Stimulated activated CD4-positive, alpha-beta T cell treated with anti-CD3 and anti-CD28 coated beads, Interleukin-1b, Interleukin-23, amount 100 ng/mL, for 1 hour (primary cell): ENCODE measurements at places on chromosomes 5 and 9.

DNA sequence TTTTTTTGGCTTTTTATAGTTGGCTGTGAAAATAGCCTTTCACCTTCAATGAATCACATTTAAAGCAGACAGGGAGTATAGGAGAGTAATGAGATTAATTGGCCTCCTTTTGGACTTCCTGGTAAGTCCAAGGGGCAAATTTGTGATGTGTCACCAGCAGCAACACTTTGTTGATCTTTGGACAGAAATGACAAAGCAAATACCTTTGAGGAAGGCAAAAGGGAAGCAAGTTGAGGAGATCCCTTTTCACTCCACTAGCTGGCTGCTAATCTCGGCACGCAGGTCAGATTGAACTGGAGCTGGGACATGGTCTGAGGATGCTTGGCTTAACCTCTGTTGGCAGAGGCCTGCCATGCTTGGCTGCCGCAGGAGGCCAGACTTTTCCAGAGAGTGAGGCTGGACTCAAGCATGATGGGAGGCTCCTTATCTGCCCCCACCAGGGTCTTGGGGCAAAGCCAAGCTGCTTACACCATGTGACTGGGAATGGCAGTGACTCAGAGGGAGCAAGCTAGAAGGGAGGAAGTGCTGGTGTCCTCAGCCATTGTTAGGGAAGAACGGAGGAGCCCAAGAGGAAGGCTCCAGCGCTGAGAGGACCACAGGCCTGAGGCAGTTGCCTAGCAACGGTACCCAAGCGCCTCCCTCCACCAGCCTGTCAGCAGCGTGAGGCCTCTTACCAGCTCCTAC, 174.5 kb upstream of the MAP1B start:
- DNase-seq = no peak

- no peak for DNase-seq
Measured at GRCh38 chr5:100406640-100407039, 128.5 kb upstream of the FAM174A start.

- no peak for DNase-seq
Measured at GRCh38 chr9:131214286-131214856, 61.9 kb downstream of the FAM78A start.

- DNase-seq = no peak
Measured at GRCh38 chr5:89722538-89722937, 687.0 kb downstream of the CETN3 start.

DNA sequence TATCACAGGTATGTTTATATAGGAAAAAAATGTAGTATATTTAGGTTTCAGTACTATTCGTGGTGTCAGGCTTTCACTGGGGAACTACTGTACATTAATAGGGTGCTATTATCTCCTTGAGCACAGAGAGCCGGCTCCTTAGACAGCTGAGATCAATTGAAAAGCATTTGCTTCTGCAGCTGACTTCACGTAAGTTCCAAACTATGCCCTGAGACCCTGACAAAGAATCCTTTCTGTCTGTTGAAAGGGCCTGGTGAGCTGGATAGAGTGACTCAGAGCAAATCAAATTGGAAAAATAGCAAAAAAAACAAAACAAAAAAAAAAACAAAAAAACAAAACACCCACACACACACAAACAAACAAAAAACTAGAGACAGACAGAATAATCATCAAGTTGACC, 652.0 kb downstream of the MTRR start:
- DNase-seq = no peak

DNA sequence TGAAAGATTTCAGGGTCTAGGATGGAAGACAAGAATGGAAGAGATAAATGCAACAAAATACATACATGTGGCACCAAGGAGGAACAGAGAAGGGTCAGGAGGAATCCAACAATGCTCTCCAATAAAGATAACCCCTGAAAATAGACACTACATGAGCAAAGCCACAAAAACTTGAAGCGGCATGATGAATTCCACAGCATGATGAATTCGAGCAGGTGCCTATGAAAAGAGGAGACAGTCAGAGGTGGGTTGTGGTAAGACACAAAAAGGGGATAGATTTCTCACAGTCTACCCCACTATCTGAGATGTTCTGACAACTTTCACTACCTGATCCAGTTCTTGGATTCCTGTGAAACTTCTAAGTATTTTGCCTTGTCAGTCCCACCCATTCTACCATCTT, 81.5 kb upstream of the PAPPA start:
- DNase-seq = no peak

- no peak for DNase-seq
Measured at GRCh38 chr5:13511442-13511841, 433.0 kb downstream of the DNAH5 start.

- no peak for DNase-seq
Measured at GRCh38 chr9:124800306-124801259, 23.6 kb downstream of the OLFML2A start.

DNA sequence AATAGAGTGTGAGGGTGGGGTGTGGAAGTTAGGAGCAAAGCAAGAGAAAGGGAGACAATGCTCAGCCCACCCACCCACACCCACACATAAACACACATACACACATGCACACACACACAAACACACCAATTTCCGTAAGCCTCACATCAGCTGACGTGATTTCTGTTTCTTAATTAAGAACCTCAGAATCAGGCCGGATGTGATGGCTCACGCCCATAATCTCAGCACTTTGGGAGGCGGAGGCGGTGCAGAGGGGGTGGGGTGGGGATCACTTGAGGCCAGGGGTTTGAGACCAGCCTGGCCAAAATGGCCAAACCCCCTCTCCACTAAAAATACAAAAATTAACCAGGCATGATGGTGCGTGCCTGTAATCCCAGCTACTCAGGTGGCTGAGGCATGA, 26.4 kb upstream of the PIK3R1 start:
- DNase-seq = no peak

DNA sequence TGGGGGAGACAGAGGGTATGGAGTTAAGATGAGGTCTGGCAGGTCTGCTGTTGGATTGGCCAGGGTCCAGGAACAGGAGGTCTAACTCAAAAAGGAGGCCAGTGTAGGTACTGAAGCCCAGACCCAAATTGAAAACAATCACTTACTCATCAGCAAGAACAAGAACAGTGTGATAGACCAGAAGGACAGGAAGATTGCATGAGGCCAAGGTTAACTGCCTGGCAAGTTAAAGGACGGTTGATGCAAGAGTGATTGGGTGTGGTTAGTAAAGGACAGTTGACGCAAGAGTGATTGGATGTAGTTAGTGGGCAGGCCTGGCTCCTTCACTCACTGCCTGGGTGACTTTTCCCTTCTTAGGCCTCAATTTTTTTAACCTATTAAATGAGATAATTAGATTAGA, 132.6 kb downstream of the PDZD2 start:
- no peak for DNase-seq

DNA sequence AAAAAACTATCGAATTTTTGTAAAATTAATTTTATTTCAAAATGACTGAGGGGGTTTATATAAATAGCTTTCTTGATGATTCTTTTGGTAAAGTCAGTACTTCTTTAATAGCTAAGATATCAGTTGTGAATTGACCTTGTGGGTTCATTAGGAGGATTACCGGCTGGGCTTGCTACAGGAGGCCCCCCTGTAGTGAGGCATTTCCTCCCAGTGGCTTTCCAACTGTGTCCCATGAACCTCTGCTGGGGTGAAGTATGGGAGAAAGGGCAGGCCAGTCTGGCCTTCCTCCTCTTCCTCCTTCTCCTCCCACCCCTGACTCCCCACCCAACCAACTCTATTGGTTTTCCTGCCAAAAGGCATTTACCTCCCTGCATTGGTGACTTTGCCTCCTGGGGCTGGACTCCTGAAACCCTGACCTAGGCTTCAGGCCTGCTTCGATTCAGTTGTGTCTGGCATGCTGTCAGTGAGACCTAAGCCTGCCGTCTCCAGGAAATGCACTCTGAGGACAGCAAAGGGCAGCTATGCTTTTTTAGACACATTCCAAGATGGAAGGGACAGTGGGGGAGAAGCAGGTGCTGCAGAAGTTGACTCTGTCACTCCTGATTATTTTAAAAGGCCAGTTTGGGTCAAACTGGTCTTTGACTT, 144.8 kb downstream of the HSPA4 start:
- DNase-seq = no peak

DNA sequence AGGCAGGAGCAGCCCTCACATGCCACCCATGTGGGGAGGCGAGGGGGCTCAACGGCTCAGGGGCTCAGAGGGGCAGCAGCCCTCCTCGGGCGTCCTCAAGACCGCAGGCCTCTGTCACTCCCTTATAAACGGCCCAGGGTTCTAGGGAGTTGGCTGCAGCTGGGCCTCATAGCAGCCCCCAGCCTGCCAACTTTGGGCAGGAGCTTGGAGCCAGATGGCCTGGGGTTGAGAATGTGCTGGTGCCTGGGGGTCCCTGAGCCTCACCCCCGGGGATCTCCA, 51.0 kb upstream of the RNU6ATAC start:
- no peak for DNase-seq

DNA sequence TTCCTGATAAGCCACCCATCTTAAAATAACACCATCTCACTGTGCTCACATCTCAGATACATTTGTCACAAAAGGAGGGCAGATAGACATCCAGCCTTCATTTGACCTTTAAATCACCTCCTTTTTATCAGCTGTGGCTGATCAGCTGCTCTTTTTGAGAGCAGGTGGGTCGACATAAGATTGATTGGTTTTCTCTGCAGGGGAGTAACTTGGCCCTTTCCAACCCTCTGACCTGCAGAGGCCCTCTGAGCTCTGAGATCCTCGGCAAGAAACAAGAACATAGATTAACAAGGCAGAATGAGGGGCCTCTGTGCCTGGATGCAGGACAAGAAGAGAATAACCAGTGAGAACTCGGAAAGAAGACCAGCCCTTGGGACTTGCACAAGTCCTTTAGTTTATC, 33.5 kb upstream of the GLRA1 start:
- no peak for DNase-seq

DNA sequence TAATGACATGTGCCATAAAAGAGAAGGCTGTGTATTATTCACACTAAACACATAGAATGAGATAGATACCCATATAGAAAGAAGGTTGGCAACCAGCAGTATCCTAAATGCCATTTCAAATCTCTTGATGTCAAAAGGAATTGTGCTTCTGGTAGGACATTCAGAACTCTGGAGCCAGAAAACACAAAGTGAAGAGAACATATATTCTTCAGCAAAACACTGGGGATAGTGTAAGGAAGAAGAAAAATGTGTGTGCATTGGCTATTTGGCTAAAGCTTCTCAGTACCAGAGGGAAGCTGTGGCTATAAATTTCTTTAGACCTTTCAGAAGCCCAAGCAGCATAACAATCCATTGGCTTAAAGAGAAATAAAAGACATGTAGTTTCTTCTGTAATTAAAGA, 551.6 kb upstream of the C9orf72 start:
- DNase-seq = no peak

DNA sequence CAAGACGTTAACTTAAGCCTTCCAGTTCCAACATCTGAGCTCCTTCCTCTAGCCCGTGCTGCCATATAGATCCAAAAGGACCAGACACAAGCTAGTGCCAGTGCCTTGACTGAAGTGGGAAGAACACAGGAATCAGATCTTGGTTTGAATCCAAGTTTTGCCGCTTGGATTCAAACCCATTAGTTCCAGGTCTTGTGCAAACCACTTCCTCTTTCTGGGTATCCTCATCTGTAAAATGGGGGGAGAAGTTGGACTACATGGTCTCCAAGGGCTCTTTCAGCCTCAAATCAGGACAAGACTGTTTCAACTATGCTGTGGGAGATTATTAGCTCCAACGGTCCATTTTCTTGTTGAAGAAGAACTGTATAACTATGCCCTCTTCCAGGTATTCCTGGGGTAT, 32.6 kb downstream of the TTLL11 start:
- no peak for DNase-seq

DNA sequence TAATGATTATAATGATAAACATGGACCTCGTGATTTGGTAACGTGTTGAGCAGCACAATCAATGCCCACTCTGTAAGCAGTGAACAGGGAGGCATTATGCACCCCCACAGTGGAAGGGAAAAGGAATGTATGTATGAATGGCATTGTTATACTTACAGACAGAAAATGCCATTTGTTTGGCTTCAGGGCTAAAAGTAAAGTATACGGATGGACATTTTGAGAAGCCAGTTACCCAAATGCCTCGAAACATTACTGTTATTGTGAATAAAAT, 260.2 kb upstream of the PPP1R2B start:
- no peak for DNase-seq
